ENCODE measurements at places on chromosomes 3 and 15.

GRCh38 chr3:142056656-142057330, 92.6 kb downstream of the TFDP2 start:
- peak; percentile 50 for DNase-seq

DNA sequence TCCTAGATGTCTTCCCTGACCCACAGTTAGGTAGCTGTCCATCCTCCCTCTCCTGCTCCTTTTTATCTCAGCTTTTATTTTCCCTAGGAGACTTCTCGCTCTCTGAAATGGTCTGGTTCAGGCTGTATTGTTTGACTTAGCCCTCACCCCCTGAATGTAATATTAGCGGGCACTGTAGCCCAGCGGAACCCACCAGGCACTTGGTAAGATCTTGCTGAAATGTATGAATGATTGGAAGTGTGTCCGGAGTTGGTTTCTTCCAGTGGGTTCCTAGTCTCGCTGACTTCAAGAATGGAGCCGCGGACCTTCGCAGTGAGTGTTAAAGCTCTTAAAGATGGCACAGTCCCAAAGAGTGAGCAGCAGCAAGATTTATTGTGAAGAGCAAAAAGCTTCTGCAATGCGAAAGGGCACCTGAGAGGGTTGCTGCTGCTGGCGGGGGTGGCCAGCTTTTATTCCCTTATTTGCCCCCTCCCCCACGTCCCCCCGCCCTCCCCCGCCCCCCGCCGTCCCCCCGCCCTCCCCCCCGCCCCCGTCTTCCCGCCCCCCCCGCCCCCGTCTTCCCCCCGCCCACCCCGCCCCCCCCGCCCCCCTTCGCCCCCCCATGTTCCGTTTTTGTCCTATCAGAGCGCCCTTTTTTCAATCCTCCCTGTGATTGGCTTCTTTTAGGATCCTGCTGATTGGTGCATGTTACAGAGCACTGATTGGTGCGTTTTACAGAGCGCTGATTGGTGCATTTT, 694 bp upstream of the EEFSEC start:
- DNase-seq = no peak

GRCh38 chr3:101171681-101172191, 148.6 kb downstream of the IMPG2 start:
- DNase-seq = no peak

DNA sequence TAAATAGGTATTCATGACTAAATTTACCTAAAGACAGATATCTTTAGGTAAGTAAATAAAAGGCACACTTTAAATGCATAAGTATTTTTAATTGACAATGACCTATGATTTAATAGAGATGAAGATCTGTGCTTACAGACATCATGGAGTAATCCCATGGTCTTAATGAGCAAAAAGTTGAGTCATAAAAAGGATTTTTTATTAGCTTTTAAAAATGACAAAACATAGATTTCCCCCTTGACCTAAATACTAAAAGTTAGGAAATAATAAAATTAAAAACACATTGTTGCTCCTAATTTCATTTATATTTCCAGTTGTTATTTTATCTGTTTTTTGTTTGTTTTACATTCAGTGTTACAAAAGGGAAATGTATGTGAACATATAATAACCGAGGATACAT, 1005.7 kb downstream of the ROBO1 start:
- DNase-seq = no peak

GRCh38 chr15:63314409-63314808, 37.0 kb downstream of the APH1B start:
- DNase-seq = no peak

Measured in right forelimb (tissue), 1 donor.